ENCODE measurements at places on chromosomes 5 and 9.

DNA sequence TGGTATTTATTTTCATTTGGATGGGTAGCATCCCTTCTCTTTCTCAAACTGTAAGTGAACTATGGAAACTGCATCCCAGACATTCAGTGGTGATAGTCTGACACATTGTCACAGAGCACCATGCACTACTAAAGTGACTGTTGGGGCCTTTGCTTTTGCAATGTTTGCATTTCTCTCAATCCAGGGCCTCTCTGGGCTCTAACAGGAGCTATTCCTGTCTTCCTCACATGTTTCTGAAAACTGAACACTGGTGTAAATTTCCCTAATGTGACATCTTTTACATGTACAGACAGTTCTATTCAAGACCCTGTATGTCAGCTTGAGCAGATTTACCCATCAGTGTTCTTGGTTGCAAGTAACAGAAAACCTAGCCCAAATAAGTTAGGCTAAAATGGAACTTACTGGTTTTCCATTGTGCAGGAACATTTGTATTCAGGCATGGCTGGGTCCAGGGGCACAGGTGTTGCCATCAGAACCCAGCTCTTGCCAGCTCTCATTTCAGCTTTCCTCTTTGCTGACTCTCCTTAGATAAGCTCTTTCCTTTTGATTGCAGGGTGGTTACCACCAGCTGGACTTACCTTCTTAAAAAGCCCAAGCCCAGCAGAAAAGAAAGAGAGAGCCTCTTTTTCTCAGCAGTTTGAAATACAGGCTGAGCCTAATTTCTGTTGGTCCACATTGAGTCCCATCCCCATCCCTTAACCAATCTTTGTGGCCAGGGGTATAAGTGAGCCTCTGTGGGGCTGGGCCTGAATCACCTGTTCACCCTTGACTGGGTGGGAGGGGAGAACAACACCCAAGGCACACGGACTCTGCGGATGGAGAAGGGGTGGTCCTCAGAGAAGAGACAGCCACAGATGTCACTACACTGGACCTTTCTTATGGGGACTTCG lies 234.3 kb downstream of the NR3C1 start:
- DNase-seq: no peak

GRCh38 chr5:161311146-161311708 lies 235.3 kb downstream of the GABRB2 start:
- no peak for DNase-seq

GRCh38 chr9:20253635-20254034 lies 368.7 kb downstream of the MLLT3 start:
- no peak for DNase-seq

DNA sequence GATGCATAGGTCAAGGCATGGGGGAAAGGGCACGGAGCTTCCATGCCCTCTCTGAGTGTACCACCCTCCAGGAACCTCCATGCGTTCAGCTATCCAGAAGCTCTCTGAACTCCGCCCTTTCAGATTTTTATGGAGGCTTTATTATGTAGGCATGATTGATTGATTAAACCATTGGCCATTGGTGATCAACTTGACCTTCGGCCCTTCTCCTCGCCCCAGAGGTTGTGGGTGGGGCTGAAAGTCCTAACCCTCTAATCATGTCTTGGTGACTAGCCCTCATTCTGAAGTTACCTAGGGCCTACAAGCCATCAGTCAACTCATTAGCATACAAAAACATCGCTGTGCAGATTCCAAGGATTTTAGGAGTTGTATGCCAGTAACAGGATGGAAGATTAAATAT lies 323.7 kb upstream of the KLF4 start:
- DNase-seq: no peak

GRCh38 chr9:75957116-75957515 lies 66.6 kb downstream of the PCSK5 start:
- DNase-seq: no peak

DNA sequence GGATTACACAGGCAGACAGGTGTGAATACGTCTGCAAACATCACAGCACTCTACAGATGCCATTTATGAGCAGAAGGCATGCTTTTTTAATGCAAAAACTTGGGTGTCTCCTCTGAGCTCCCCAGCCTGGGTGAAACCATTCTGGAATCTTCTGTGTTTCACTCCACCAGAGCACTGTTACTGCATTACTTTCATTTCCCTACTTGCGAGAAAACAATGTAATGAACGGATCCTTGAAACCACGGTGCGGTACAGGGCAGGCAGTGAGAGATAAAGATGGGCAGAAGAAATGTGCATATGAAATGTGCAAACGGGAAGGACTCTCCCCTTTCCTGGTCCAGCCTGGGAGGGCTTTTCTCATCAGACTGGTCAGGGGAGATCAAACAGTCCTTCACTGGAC lies 584.3 kb upstream of the KLF4 start:
- DNase-seq: no peak

- no peak for DNase-seq
These were observed 96.5 kb upstream of the ADRA1B start for GRCh38 chr5:159819591-159820411.

DNA sequence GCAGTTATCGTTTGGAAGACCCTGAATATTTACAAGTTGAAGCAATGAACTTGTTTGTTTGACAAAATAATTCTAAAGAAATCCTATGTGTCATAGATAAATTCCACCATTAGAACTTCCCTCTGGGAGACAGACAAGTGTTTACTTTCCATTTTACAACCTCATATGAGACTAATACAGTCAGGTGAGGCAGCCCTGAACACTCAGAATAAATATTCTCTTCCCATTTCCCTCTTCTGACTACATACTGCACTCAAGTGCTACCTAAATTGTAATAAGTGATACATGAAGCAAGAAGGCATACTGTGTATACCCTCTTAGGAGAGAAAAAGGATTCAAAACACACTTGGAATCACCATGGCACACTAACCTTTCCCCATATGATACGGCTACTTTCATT lies 6.8 kb downstream of the RASEF start:
- no peak for DNase-seq

DNA sequence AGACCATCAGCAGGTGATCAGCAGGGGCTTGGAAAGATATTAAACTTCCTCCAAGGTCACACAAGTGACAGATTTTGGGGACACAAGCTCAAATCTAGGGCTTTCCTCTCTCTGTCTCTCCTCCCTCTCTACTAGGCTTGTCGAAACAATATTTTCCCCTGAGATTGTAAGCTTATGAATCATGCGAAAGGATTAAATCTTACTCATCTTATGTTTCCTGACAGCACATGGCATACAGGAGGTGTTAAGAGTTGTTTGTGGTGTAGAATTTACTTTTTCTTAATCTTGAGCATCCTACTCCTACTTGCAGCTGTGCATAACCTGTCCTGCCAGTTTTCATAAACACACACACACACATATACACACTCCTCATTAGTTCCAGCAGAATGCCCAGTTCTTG lies 186.3 kb downstream of the MARCHF11 start:
- DNase-seq: no peak

DNA sequence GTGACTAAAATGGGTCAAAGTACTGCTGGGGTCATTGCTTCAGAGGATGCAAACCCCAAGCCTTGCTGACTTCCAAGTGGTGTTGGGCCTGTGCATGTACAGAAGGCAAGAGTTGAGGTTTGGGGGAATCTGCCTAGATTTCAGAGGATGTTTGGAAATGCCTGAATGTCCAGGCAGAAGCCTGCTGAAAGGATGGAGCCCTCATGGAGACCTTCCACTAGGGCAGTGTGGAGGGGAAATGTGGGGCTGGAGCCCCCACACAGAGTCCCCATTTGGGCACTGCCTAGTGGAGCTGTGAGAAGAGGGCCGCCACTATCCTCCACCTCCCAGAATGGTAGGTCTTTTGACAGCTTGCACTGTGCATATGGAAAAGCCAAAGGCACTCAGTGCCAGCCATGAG lies 377.7 kb upstream of the TRPC7 start:
- no peak for DNase-seq

- no peak for DNase-seq
These were observed 204.5 kb downstream of the MCTP1 start for GRCh38 chr5:95080441-95080840.

DNA sequence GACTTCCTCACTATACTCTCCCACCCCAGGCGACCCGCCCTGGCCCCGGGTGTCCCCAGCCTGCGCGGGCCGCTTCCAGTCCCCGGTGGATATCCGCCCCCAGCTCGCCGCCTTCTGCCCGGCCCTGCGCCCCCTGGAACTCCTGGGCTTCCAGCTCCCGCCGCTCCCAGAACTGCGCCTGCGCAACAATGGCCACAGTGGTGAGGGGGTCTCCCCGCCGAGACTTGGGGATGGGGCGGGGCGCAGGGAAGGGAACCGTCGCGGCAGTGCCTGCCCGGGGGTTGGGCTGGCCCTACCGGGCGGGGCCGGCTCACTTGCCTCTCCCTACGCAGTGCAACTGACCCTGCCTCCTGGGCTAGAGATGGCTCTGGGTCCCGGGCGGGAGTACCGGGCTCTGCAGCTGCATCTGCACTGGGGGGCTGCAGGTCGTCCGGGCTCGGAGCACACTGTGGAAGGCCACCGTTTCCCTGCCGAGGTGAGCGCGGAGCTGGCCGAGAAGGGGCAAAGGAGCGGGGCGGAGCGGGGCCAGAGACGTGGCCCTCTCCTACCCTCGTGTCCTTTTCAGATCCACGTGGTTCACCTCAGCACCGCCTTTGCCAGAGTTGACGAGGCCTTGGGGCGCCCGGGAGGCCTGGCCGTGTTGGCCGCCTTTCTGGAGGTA lies 2.1 kb downstream of the CA9 start:
- DNase-seq: no peak

DNA sequence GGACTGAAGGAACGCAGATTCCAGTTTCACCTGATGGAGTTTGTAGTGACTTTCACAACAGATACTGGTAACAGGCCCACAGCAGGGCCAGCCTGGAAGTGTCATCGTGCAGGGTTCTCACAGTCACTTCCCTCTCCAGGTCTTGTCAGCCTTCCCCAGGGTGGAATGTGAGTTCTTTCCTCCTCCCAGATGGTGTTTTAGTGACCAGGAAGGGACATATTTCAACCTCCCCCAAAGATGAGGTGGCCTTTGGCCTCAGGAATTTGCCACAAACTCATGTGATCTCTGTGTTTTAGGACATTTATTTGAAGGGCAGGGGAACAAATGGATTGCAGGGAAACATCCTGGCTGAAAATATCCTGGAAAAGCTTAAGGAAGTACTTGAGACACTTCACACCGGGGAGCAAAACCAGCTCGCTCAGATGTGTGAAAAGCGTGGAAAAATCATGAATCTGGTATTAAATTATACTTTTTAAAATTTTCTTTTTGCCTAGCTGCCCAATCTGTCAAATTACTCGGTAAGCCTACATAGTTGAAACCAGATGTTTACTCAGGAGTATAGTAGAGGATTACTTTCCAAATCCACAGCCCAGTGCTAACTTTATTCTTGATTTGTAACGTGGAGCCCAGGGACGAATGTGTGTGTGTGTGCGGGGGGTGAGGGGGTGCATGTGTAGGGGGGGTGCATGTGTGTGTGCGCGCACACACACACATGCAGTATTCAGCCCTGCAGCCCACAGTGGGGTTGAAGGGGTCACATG lies 66.8 kb downstream of the PTPDC1 start:
- DNase-seq: no peak

DNA sequence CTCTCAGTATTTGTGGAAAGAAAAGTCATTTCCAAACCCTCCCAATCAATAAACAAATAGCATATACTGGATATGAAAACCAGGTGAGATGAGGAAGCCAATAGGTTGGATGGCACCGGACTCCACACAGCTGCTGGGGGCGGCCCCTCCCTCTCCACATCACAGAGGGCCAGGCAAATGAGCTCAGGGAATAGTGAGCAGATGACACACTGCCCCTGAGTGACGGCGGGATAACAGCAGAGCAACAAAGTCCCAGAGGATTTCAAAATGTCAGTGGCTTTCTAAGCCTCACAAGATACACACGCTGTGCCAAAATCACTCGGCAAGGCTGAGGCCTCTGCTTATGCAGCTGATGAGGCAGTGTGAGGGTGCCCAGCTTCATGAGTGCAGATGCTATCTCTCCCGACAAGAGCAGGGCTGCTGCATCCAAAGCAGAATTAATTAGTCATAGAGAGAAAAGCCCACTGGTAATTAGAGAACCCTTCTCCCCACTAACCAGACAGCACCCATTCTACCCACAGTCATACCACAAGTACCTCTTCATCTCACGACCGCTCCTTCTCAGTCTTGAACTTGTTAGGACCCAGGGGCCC lies 235.0 kb upstream of the NFIL3 start:
- no peak for DNase-seq

DNA sequence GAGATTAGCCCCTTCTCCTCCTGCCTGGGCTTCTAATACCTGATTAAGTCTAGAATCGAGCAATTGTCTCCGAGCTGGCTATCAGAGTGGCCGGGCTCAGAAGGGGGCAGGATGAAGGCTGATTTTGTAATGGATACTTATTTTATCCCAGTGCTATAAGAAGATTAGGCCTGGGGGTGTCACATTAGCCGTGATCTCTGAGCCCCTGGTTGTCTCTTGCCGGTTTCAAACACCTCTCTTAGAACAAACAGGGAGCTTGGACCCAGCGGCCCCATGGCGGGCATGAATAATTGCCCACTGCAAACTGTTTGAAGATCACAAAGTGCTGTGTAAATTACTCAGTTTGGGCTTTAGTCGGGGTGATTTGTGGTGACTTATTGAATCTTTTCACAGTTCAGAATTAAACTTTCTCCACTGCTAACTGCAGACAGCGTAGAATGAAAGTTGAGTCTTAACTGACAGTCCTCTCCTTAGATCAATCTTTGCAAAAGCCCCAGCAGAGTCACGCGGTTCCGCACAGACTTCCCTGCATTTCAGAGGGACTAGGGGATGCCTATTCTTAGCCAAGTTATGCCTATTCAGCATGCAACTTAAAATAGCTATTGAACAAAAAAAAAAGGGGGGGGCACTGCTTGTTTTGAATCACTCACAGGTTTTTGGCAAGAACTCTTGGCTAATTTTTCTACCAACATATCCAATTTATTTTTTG lies 200.6 kb upstream of the IRX1 start:
- DNase-seq: no peak

- no peak for DNase-seq
These were observed 242.1 kb downstream of the HCN1 start for GRCh38 chr5:45454114-45454513.

DNA sequence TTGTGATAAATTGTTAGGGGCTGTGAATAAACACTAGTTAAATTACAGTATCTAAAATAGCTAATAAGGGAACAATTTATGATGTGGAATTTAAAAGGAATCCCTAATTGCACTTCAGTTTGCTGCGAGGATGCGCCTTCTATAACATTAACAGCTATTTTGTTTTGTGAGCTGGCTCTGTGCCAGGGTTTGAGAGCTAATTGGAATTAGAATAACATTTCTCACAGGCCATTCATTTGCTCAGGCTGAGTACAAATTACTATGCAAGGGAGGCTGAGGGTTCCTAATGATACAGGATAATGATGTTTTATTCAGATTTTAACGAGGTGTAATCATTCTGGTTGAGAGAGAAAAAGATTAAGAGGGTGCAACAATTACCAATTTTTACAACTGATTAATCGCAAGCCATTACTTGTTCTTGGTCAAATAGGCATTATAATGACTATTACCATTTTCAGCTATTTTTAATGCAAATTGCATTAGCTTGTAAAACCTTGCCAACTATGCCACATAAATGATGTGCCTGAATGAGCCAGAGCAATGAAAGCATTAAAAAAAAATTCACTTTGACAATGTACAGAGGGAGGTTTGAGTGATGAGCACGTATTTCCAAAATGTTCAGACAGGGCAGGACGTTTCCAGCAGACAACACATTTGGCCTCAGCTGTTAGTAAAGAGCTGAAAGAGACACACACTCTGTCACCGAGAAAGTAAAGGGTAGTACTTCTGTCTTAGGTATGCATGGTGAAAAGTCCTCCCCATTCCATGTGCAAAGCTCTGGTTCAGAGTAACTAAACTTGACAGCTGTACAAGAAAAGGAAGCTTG lies 576.5 kb downstream of the TLE1 start:
- DNase-seq: no peak

All from stimulated activated CD4-positive, alpha-beta T cell treated with anti-CD3 and anti-CD28 coated beads, TNF-alpha, amount 100 ng/mL, for 24 hours (primary cell).